Activated naive CD4-positive, alpha-beta T cell (primary cell): ENCODE measurements at places on chromosomes 5 and 9.

GRCh38 chr5:37791321-37791720 lies 48.5 kb downstream of the GDNF start:
- no peak for DNase-seq

- no peak for DNase-seq
These were observed 13.7 kb upstream of the SYK start for GRCh38 chr9:90787771-90788460.

GRCh38 chr9:77832639-77833038 lies 184.5 kb upstream of the GNA14 start:
- DNase-seq, result no peak

- DNase-seq, result no peak
These were observed 291.0 kb upstream of the SEMA6A start for GRCh38 chr5:116865651-116866050.

DNA sequence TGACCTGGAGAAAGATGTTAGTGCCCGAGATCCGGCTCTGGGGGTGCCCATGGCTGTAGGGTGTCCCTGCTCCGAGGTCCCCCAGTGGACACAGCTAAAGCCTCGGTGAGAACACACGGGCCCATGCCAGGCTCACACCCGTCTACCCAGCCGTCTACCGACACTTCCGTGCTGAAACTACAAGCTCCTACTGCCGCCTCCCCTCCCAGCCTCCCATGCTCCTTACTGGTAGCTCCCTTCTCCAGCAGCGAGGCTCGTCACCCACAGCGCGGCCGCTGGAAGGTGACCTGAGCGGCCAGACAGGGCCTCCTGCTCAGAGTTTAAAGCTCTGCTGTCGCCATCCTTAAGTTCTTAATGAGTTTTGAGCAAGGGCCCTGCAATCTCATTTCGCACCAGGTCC lies 33.2 kb upstream of the CLPTM1L start:
- no peak for DNase-seq

GRCh38 chr9:111872886-111873285 lies 23.7 kb upstream of the UGCG start:
- no peak for DNase-seq
